HFFc6 (cell line): ENCODE measurements at places on chromosomes 11 and 22.
A peak's percentile ranks its signal among the peaks of the same experiment; 100 is the strongest.

GRCh38 chr22:19146215-19146968 lies 1.9 kb upstream of the ESS2 start:
- no peak for DNase-seq

- no peak for DNase-seq
Observed at GRCh38 chr22:22244316-22245250, at the start of gene VPREB1. Gene VPREB1, plus strand, starts transcription at chr22:22244786. Its CDS starts 28 bp downstream, at chr22:22244814.

DNA sequence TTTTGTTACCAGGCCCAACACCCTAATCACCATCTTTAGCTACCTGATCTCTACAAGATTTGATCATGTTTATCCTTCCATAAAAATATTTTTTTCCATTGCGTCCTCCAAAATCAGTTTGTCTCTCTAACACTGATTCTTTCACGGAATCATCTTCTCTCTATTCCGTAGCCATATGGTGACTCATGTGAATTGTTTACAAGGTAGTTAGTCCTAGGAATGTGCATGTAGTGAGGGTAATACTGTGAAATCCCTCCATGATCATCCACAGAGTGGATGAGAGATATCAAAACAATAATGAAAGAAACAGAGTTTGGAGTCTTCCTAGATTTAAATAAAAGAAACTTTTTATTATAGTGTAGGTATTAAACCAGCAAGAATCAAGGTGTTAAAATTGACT lies 230.2 kb downstream of the METTL15 start:
- no peak for DNase-seq

- no peak for DNase-seq
Observed at GRCh38 chr22:49404020-49404419, 423.7 kb downstream of the BRD1 start.

- DNase-seq, result no peak
Observed at GRCh38 chr11:19199771-19200170, 2.0 kb downstream of the CSRP3 start.

DNA sequence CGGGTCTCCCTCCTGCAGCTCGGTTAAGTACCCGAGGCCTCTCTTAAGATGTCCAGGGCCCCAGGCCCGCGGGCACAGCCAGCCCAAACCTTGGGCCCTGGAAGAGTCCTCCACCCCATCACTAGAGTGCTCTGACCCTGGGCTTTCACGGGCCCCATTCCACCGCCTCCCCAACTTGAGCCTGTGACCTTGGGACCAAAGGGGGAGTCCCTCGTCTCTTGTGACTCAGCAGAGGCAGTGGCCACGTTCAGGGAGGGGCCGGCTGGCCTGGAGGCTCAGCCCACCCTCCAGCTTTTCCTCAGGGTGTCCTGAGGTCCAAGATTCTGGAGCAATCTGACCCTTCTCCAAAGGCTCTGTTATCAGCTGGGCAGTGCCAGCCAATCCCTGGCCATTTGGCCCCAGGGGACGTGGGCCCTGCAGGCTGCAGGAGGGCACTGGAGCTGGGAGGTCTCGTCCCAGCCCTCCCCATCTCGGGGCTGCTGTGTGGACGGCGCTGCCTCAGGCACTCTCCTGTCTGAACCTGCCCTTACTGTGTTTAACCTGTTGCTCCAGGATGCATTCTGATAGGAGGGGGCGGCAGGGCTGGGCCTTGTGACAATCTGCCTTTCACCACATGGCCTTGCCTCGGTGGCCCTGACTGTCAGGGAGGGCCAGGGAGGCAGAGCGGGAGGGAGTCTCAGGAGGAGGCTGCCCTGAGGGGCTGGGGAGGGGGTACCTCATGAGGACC lies 25.0 kb downstream of the FADS3 start:
- DNase-seq, result no peak

GRCh38 chr11:27717377-27717776 lies 17.1 kb upstream of the BDNF start:
- DNase-seq, result peak; percentile 32

DNA sequence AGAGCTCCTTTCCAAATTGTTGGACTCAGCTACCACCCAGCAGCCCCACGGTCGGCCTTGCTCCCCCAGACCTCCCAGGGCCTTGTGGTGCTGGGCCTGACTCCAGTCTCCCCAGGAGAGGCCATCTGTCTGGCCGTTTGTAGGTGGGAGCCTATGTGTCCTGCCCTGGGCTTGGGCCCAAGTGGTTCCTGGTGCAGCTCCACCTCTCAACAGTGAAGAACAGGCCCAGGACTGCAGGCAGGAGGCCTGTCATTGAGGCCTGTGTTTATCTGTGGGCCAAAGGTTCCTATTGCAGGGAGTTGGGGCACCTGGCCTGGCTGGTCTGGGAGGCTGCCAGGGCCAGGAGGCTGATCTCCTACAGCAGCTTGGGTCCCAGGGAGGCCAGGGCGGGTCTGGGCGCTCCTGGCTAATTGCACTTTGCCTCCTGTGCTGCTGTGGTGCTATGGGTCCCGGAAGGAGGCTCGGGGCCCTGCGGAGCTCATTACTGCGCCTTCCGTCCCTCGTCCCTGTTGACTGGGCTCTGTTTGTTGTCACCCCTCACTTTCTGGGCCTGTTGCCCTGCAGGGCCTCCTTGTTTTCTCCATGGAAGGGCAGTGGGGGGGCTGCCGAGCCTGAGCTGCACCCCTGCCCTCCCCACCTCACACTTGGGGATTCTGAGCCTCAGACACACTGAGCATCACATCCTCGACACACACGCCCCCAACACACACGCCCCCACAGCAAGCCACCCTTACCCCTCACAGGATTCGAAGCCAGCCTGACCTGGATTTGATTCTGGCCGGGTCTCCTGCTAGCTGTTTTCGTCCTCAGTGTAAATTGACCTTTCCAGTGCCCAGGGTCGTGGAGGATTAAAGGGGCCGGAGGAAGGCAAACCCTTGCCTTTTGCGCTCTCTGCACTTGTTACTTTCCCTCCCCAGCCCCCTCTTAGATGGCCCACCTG lies 6.8 kb upstream of the OMP start:
- DNase-seq, result no peak

- DNase-seq, result no peak
Observed at GRCh38 chr11:75291741-75292140, 51.2 kb downstream of the TPBGL start.

GRCh38 chr11:66834943-66835342 lies 8.3 kb upstream of the RCE1 start:
- no peak for DNase-seq

DNA sequence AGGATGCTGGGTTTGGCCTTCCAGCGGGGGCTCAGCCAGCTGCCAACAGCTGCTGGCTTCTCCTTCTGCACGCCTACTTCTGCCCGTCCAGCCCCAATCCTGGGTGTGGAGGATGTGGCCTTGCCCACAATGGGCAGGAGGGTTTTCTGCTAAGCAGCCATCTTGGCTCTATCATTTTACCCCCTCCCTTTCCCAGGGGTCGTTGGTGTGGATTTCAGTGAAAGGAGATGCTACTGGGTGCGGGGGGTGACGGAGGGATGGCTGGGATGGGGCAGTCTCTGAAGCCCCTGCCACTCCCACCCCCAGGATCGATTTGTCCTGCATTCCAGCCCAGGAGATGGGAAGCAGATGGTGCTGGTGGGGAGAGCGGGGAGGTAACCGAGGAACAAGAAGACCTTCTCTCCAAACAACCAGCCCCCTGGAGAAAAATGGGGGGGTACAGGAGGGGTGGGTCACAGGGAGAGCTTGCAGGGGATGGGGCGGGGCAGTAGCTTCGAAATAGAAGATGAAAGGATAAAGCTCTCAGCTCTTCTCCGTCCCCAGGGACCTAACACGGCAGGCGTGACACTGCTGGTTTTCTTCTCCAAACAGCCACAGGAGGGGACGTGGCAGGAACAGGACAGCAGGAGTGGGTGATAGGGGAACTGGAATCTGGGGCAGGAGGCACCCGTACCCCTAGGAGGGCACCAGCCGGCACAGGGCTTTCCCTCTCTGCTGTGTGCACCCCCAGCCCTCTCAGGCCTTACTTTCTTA lies 68.9 kb downstream of the NECTIN1 start:
- DNase-seq, result no peak

DNA sequence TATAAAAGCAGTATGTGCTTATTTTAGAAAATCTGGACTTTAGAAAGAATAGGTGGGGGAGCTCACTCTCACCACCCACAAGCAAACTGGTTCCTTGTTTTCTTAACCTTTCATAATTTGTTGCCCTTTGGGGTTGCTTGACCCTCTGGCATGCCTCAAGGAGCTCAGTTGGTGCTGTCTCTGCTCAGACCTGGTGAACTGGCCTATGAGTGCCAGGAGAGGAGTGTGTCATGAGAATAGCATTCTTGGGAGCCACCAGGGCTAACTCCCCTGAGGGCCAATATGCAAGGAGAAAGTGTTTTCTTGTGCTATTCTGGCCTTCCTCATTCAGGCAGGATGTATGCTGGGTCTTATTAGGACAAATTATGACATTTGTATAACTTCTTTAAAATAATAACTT lies 21.0 kb upstream of the AMOTL1 start:
- DNase-seq, result peak; percentile 70

GRCh38 chr11:83181815-83182214 lies 11.7 kb upstream of the ANKRD42 start:
- DNase-seq, result no peak

GRCh38 chr22:36741204-36741793 lies 34.6 kb downstream of the IFT27 start:
- DNase-seq, result no peak

DNA sequence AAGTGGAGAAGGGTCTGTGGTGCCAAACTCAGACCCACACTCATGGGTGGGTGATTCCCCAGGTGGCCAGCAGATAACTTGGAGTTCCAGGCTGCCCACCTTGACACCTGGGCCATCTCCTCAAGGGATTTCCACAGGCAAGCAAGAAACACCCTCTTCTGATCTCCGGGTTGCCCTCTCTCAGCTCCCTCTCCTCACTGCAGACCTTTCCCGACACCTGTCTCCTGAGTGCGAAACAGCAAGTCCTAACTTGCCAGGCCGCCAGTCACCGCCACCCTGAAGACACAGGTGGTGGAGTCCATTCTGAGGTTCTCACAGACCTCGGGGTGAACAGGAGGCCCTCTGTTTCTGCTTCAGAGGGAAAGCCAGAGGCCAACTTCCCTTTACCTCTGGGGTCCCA lies 16.6 kb downstream of the GALNT18 start:
- DNase-seq, result no peak

GRCh38 chr11:123132881-123133280 lies 62.2 kb downstream of the CLMP start:
- no peak for DNase-seq

DNA sequence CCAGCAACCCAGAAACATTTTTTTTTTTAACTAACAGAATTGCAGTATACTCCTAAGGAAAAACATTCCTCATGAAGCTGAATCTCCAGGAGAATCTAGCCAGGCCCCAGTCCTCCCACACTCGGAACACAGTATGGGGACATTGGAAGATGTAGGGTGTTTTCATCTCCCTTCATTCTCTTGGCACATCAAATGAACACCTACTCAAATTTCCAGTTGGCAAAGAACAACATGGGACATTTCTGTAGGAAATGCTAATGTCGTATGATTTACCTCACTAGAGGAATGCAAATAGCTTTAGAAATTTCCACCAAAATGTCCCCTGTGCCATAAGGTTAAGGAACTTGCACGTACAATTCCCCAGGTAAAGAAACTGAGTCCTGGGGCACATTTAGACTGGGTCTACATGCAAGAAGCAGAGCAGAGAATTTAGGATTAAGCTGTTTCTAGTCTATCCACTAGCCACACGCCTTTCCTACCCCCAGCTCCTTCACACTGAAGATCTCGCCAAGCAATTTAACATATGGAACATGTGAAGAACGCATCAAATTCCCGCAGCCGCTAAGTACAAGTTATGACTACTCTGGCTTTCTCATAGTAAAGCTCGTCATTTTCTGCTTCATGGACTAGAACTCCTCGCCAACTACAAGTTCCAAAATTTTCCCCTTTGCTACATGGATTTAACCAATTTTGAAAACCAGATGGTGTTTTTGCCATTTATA lies 2.9 kb upstream of the CADM1 start:
- no peak for DNase-seq

DNA sequence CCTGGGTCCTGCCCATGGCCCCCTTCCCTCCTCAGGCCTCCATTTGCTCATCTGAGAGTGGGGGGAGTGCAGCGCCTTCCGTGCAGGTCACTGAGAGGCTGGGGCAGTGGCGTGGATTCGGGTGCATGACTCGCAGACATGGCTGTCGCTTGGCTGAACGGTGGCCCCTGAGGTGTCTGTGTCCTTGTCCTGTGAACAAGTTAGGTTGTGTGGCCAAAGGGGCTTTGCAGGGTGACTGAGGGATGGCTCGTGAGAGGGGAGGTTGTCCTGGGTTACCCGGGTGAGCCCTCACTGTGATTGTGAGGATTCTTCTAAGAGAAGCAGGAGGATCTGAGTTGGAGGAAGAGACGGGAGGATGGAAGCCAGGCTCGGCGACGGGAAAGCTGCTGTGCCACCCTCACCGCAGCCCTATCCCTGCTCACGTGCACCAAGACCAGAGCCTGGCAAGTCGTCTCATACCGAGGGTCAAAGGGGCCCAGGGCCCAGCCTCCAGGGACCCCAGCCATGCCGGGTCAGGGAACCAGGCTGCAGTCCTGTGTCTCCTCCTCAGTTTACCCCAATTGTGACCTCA lies 79.1 kb downstream of the KCNQ1 start:
- no peak for DNase-seq

GRCh38 chr22:50197856-50198623 lies 2.8 kb upstream of the SELENOO start:
- no peak for DNase-seq

GRCh38 chr11:94681852-94682251 lies 86.3 kb upstream of the AMOTL1 start:
- no peak for DNase-seq

- no peak for DNase-seq
Observed at GRCh38 chr22:40904101-40904500, 42.2 kb upstream of the DNAJB7 start.

- DNase-seq, result no peak
Observed at GRCh38 chr11:114291381-114291780, 4.8 kb upstream of the NNMT start.

- DNase-seq, result no peak
Observed at GRCh38 chr22:24413736-24414385, 13.5 kb upstream of the ADORA2A start.

DNA sequence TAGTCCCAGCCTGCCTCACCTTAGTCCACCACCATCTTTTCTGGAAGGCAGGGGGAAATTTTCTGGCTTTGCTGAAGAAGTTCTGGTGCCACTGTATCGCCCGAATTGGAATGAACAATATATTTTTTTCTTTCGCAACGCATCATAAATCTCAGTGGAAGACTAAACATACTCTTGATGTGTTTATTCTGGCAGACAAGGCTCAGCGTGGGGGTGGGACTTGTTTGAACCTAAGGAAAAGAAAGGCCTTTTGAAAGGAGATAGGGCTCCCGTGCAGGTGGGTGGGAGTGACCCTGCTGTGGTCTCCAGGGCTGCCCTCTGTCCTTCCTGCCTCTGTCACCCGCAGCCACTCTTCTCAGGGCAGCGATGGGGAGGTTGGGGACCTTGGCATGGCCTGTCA lies 42.5 kb downstream of the CD82 start:
- DNase-seq, result no peak

GRCh38 chr11:45907911-45908370 lies 870 bp upstream of the FREY1 start:
- no peak for DNase-seq

- DNase-seq, result no peak
Observed at GRCh38 chr11:67463186-67463585, 5.9 kb downstream of the TMEM134 start.

GRCh38 chr11:63887386-63887999 lies 29.5 kb downstream of the RCOR2 start:
- no peak for DNase-seq
